RPMI7951 (cell line): ENCODE measurements at places on chromosomes 7 and 10.

GRCh38 chr10:101565936-101566332 is 22.1 kb downstream of the POLL start:
- DNase-seq = no peak

GRCh38 chr10:68897336-68897741 is 3.8 kb upstream of the DDX50 start:
- peak; percentile 69 for DNase-seq

DNA sequence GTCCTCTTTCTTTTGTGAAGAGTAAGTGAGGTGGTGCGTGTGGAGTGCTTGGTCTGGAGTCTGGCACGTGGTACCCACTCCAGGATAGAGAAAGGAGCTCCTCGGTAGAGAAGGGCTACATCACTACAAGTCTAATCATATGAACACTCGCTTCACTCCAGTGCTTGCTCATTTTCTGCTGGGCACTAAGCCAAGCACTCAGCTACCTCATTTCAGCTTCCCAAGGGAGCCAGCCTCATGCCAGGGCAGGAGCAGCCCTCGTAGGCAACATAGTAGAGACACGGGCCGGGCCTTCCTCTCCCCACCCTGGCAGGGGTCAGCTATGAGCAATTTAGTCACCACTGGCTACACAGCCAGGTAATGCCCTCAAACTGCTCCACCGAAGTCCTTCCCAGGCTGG is 11.4 kb upstream of the HSPA12A start:
- no peak for DNase-seq

- DNase-seq = no peak
These were observed 20.7 kb downstream of the PRSS2 start for GRCh38 chr7:142791502-142791901.
